ENCODE measurements at places on chromosomes 7 and 10. TPM values are rescaled to one million over a fixed set of nuclear protein-coding genes. Genes with fewer than 3 reads are reported as not detected.

CYP17A1 gene
- total RNA-seq = not detected

UNCX gene
- total RNA-seq = not detected

TMEM120A gene
- total RNA-seq = 75.4 TPM

LIPF gene
- not detected for total RNA-seq

CALML5 gene
- total RNA-seq = not detected

- H3K4me3 ChIP-seq = no peak overlapping the region
- peaks cover 5% of the 10 kb centered on the region for H3K27me3 ChIP-seq
- peaks cover 33% of the 10 kb centered on the region for H3K4me1 ChIP-seq
- DNase-seq = peak; percentile 82
Measured at GRCh38 chr10:101014230-101014884, 14.7 kb downstream of the LZTS2 start.

- H3K4me3 ChIP-seq = peak overlapping the region; percentile 53
- H3K4me1 ChIP-seq = peaks cover 24% of the 10 kb centered on the region
- no peaks in the 10 kb centered on the region for H3K36me3 ChIP-seq
- peak; percentile 17 for DNase-seq
- peaks cover 2% of the 10 kb centered on the region for H3K27me3 ChIP-seq
Measured at GRCh38 chr7:27172823-27173510, 1.2 kb downstream of the HOXA10 start.

- H3K4me1 ChIP-seq = peaks cover 26% of the 10 kb centered on the region
- no peaks in the 10 kb centered on the region for H3K36me3 ChIP-seq
- no peaks in the 10 kb centered on the region for H3K27me3 ChIP-seq
- H3K4me3 ChIP-seq = no peak overlapping the region
- H3K27ac ChIP-seq = no peak overlapping the region
- no peak for DNase-seq
Measured at GRCh38 chr10:127948791-127949190, 41.9 kb downstream of the PTPRE start.

DNA sequence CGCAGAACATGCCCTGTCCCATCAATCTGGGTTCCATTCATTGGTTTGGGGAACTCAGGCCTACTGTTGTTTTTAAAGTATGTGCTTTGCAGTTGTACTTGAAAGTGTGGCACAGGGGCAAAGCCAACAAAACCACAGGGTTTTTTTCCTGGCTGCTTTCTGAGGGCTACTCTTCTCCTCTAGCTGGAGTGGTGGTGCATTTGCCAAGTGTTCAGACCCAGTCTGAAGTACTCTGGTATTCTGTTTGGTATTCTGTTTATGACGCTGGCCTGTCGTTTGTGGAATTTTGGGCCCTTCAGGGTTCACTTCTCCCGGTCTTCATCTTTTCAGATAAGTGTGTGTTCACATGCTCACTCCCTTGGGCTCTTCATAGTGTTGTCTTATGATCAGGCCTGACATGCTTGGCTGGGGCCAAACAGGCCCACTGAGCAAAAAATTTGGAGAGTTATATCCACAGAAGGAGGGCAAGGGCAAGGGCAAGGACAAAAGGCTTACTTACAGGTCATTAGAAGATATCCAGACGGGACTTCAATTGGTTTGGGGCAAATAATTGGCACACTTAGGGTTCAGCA lies 26.3 kb downstream of the SLC26A4 start:
- no peaks in the 10 kb centered on the region for H3K27me3 ChIP-seq
- H3K4me3 ChIP-seq = no peak overlapping the region
- H3K4me1 ChIP-seq = no peaks in the 10 kb centered on the region
- no peaks in the 10 kb centered on the region for H3K36me3 ChIP-seq

- H3K36me3 ChIP-seq = no peaks in the 10 kb centered on the region
- H3K4me1 ChIP-seq = peaks cover 25% of the 10 kb centered on the region
- no peak overlapping the region for H3K27ac ChIP-seq
- DNase-seq = no peak
Measured at GRCh38 chr10:100008142-100008522, 1.6 kb downstream of the DNMBP start.
